ENCODE measurements at places on chromosomes 4 and X. TPM values are rescaled to one million over a fixed set of nuclear protein-coding genes. Genes with fewer than 3 reads are reported as not detected.

The RAI2 gene
- 43.1 TPM for total RNA-seq

The REPS2 gene
- total RNA-seq, result 36.3 TPM

The GIMD1 gene
- not detected for total RNA-seq

The CXCL11 gene
- total RNA-seq, result not detected

The SLC7A11 gene
- total RNA-seq, result 2.6 TPM

DNA sequence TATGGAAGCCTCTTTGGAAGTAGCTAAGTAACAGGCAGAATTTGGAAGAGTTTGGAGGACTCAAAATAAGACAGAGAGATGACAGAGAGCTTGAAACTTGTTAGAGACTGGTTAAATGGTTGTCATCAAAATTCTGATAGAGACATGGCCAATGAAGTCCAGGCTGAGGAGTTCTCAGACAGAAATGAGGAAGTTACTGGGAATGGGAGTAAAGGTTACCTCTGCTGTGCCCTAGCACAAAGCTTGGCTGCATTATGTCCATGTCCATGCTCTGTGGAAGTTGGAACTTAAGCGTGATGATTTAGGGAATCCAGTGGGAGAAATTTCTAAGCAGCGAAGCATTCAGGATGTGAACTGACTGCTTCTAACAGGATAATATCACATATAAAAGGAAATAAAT is 146.2 kb upstream of the NDST4 start:
- H3K27ac ChIP-seq, result no peak overlapping the region
- no peaks in the 10 kb centered on the region for H3K36me3 ChIP-seq
- H3K4me1 ChIP-seq, result no peaks in the 10 kb centered on the region
- no peak for DNase-seq
- no peak overlapping the region for H3K4me3 ChIP-seq

- H3K27me3 ChIP-seq, result no peaks in the 10 kb centered on the region
- H3K27ac ChIP-seq, result no peak overlapping the region
- no peaks in the 10 kb centered on the region for H3K36me3 ChIP-seq
- no peak overlapping the region for H3K4me3 ChIP-seq
- DNase-seq, result peak; percentile 78
- no peaks in the 10 kb centered on the region for H3K4me1 ChIP-seq
These were observed 29.0 kb downstream of the F9 start for GRCh38 chrX:139559383-139560042.

DNA sequence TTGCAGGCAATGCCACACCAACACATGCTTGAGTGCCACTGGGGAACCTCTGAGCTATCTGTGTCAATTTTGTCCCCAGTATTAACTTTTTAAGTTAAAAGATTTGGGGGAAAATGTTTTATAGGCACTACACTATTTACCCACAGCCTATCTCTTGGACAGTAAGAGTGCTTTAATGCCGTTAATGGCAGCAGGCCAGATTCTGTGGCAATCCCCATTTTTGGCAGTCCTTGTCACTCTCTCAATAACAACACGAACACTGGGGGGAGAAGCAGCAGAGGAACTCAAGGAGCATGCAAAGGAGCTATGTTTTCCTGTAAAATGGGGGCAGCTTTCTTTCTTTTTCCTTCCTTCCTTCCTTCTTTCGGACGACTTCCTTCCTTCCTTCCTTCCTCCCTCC is 168.6 kb downstream of the NSUN7 start:
- H3K27me3 ChIP-seq, result no peaks in the 10 kb centered on the region
- H3K4me3 ChIP-seq, result no peak overlapping the region
- peaks cover 7% of the 10 kb centered on the region for H3K36me3 ChIP-seq
- H3K4me1 ChIP-seq, result peaks cover 7% of the 10 kb centered on the region
- H3K27ac ChIP-seq, result no peak overlapping the region
- no peak for DNase-seq

DNA sequence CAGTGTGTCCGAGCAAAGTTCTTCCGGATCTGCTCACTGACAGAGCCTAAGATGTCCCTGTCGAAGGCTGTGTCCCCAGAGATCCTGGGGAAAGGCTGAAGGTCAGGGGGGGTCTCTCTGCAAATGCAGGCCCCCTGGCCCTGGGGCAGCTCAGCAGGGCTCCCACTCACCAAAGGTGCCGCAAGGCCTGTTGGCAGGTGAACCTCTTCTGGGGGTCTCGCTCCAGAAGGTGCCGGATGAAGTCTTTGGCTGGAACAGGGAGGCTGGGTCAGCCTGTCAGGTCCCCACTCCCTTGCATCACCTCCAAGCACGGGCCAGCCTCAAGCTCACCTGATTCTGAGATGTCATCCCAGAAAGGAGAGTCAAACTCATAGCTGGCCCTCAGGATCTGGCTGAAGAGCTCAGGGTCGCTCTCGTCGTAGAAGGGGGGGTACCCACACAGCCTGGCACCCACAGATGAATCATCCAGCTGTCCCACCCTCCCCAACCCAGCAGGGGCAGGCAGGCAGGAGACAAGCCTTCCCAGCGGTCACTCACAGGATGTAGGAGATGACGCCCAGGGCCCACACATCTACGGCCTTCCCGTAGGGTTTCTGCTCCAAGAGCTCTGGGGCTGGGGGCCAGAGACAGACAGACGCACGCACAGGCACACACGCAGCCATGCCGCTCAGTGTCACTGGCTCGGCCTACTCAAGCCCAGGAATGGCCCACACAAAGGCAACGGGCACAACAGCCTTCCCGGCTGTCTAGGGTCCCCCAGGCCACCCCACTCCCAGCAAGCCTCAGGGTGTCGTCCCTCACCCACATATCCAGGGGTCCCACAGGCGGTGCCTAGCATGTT is 2.6 kb downstream of the PNCK start:
- H3K27ac ChIP-seq, result no peak overlapping the region
- no peaks in the 10 kb centered on the region for H3K4me1 ChIP-seq
- H3K27me3 ChIP-seq, result no peaks in the 10 kb centered on the region
- H3K36me3 ChIP-seq, result no peaks in the 10 kb centered on the region

- H3K27ac ChIP-seq, result no peak overlapping the region
- no peaks in the 10 kb centered on the region for H3K27me3 ChIP-seq
- peak; percentile 42 for DNase-seq
- no peaks in the 10 kb centered on the region for H3K4me1 ChIP-seq
These were observed 52.2 kb downstream of the NALF2 start for GRCh38 chrX:69556060-69557011.
